ENCODE measurements at places on chromosomes 6 and 20.

DNA sequence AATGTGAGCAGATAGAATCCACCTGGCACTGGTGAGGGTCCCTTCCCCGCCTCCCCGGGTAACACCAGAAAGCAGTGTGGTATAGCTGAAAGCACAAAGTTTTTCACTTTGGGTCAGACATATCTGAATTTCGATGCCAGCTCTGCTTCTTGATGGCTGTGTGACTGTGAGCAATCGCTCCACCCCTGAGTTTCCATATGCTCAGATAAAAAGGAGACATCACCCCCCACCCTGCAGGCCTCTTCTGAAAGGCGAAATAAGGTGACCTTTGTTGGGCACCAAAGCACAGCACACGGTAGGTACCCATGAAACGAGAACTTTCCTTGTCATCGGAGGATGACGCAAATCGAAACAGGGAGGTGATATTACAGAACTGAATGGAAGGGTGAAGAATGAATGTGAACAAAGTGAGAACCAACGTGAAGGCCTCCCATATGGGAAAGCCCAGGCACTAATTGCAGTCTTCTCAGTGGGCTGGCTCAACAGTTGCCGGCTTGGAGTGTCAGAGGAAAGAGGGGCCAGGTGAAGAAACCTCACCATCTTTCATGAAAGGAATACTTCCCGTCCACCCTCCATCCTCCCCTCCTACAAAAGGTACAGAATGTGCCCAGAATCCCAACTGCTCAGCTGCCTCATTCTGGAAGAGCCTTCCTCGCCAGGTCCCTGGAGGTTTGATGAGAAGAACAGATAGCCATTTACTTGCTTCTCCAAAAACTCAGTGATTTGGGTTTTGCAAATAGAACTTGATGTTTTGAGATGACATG, 61.8 kb downstream of the NFATC2 start:
- DNase-seq = no peak

DNA sequence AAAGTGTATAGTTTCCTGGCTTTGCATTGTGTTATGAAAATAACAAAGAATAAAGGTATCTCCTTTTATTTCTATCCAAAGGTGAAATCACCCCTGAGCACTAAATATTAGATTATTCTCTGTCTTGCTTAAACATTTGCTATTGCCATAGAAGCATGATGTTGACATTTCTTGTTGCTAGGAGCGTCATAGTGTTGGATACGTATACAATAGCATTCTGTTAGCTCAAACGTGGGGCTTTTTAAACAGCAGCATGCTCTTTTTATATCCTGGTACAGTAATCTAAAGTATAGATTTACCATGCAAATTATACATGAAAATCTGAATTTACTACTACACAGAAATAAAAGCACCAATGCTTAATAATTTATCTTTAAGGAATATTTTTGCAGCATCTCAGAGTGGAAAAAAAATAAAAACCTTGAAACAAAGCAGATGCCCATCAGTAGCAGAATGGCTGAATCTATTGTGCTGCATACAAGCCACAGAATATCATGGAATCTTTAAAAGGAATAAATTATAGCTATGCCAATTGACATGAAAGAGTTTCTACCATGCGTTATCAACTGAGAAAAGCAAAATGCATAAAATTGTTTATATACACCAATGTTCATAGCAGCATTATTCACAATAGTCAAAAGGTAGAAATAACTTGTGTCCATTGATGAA, 9.6 kb upstream of the HSF2 start:
- DNase-seq = no peak

DNA sequence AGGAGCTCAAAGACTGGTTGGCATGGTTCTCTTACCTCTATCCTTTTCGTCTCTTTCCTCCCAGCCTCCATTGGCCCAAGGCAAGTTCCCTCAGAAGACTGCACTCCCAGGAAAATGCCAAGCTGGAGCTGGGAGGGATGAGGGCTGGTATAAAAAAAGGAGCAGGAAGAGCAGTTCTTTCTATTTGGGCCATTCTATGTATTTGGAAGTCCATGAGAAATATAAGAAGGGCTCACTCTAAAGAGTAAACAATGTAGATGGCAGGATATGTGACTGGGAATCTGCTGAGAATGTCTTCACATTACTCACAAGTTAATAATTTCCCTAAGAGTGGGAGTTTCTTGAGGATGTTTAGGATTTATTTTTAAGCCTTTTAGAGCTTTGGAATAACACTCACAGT, 36.6 kb upstream of the ADTRP start:
- peak; percentile 71 for DNase-seq

DNA sequence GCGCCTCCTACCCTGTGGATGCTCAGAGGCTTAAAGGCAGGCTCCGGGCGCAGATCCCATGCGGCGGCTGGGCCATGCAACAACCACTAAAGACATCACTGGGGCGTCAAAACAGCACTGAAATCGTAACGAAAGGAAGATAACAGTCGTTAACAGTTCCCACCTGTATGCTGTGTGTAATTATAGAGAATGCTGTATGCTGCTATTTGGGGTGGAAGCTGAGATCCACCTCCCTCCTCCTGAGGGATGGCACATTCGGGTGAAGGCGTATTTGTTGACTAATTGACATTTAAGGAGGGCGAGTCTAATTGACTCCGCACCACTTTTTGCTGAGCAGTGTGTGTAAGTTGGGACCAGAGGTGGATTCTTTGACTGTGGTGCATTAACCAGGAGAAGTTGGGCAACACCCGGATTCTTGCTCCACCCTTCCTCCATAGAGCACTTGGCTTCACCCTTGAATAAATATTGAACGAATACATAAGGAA, 687 bp downstream of the SLC35A1 start:
- DNase-seq = peak; percentile 41

GRCh38 chr6:73388800-73389512, 5.7 kb upstream of the DDX43 start:
- DNase-seq = peak; percentile 87

- peak; percentile 14 for DNase-seq
Measured at GRCh38 chr6:14417377-14417776, 299.8 kb downstream of the CD83 start.

GRCh38 chr6:13924146-13924948, 405 bp upstream of the RNF182 start:
- peak; percentile 80 for DNase-seq

- no peak for DNase-seq
Measured at GRCh38 chr6:107720717-107721116, 103.4 kb downstream of the SCML4 start.

GRCh38 chr6:2641044-2641725, 109.5 kb downstream of the MYLK4 start:
- no peak for DNase-seq

GRCh38 chr6:108916026-108916686, 67.9 kb downstream of the ARMC2 start:
- no peak for DNase-seq

- DNase-seq = no peak
Measured at GRCh38 chr20:47353239-47353691, 3.2 kb downstream of the ZMYND8 start.

DNA sequence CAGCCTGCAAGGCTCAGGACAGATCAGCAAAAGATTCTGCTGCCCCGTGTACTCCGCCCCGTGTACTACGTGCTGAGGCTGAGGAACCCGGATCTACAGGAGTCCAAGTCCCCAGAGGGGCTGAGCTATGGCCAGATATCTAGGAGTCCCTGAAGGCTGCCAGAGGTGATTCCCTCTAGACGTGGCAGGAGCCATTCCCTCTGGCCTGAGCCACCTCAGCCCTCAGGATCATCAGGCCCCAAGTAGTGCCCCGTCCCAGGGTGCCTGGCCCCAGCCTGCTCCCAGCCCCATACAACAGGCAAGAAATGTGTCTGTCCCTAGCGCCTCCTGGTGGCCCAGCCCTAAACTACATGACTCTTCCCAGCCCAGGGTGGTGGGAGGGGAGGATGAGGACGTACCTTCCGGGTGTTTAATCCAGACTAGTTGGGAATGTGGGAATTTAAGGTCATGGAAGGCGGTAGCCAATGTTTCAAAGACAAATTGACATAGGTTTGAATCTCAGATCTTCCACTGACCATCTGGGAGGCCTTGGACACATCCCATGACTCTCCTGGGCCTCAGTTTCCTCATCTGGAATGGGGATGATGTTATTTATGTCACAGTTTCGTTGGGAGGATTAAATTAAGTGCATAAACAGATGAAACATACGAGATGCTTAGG, 49.4 kb upstream of the PTPN1 start:
- DNase-seq = peak; percentile 86

DNA sequence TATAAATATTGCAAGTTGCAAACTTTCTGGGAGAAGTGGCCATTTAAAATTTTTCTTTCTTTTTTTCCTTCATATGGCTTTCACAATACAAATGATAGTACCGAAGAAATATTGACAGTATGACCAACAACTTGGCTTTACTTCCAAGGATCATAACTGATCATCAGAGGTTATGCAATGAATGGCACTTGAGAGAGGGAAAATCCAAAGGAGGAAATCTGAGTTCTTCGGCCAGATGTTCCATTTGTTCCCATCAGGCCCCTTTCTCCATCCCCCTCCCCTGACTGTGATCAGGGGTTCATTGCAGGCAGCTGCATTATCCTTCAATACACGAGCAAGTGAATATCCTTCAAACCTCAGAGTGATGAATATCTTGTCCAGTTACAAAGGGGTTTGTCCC, 130.0 kb upstream of the UST start:
- peak; percentile 30 for DNase-seq

DNA sequence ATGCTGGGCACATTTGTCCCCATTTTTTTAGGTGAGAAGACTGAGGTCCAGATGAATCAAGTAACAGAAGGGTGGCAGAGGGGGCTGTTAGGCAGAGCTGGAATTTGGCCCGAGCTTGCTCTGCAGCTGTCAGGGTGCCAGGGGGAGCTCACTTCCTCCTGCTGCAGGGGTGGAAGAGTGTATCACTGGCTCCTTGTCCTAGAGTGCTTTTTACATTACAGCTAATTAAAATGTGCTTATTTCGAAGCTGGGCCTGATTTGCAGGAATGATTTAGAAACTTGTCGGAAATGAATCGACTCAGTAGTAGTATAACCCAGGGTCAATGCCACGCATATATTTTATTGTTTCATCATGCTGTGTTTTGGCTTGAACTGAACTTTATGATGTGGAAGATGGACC, 11.1 kb downstream of the TOX2 start:
- peak; percentile 70 for DNase-seq

- DNase-seq = no peak
Measured at GRCh38 chr6:143264986-143265764, 185.3 kb downstream of the ADAT2 start.

GRCh38 chr6:57328074-57328473, 10.6 kb downstream of the PRIM2 start:
- DNase-seq = no peak

DNA sequence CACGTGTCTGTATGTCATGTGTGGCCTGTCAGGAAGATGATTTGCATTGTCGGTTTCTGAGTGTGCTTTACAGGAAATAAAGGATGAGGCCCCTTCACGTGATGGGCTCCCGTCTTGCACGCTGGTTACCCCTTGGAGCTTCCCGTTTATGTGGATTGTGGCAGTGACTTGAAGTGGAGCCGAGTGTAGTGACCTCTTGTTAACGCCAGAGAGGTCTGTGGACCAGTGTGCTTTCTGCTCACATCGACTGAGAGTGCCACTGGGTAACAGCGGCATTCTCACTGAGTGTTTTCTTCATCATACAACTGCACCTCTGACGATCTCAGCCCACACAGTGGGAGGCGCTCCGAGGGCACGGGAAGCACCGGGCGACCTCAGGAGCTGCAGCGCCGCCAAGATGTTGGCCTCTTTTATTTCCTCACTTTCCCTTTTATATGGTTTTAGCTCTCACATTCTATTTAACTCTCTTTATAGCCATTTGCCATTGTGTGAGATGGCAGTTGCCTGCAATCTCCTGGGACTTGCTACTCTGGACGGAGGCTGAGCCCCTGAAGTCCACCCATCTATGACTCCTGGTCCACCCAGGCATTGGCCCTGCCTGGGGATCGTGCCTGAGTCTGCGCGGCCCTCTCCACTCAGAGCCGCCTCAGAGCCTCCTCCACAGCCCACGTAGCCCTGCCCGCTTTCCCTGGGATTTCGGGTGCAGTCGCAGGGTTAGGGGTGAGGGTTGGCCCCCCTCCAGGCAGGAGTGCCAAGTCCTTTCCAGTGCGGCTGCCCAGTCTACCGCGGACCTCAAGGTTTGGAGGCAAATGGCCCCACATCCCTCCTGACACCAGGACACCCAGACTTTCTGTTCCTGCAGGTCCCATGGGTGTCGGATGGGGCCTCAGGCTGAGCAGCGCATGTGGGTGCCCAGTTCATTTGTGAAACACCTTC, 238.9 kb downstream of the ERMARD start:
- no peak for DNase-seq

- no peak for DNase-seq
Measured at GRCh38 chr6:69790629-69791028, 6.2 kb downstream of the LMBRD1 start.

DNA sequence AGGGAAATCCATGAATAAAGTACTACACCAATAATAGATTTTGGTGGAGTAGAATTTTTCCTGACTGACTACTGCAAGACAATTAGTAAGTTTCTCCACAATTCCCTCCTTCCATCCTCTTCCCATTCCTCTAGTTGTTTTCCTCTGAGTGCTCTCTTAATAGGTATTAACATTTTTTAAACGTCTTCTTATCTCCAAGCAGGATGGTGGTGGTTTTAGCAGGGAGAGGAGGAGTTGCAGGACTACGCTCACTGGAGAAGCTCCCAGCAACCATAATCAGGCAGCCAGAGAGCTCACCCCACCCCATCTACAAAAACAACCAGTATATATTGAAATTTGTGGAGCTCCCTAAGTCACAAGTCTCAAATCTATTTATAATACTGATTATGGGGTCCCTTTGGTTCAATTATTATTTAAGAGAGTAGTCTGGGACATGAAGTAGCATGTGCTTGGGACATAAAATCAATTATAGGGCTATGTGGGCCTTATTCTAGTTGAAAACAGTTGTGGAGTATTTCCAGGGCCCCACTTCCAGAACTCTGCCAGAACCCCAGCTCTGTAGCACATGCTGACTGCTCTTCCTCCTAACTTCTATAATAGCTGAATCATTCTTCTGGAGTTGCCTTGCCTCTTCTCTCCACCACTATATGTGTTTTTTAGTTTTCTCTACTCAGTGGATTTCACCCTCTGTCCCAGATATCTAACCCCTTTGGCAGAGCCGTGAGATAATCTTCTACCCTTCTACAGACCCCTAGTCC, 49.8 kb downstream of the MYB start:
- no peak for DNase-seq

DNA sequence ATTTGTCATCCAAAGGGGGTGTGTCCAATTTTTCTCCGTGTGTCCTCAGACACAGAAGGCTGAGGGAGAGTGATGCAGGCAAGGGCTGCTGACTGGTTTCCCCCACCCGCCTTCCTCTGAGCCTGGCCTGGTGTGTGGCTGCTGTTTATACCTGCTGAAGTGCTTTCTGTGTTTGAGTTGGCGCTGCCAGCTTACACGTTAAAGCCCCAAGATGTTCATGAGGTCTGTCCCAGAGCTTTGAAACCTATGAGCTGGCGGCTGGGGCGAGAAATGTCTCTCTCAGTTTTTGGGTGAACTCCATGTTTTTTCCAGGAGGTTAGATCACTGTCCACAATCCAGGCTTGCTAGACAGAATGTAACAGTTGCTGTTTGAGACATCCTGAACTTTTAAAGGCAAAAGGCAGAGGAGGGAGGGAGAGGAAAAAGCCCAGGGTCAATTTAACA, 69.0 kb upstream of the CCN2 start:
- DNase-seq = peak; percentile 10
